ENCODE measurements at places on chromosomes 1 and 21.
A peak's percentile ranks its signal among the peaks of the same experiment; 100 is the strongest.

DNA sequence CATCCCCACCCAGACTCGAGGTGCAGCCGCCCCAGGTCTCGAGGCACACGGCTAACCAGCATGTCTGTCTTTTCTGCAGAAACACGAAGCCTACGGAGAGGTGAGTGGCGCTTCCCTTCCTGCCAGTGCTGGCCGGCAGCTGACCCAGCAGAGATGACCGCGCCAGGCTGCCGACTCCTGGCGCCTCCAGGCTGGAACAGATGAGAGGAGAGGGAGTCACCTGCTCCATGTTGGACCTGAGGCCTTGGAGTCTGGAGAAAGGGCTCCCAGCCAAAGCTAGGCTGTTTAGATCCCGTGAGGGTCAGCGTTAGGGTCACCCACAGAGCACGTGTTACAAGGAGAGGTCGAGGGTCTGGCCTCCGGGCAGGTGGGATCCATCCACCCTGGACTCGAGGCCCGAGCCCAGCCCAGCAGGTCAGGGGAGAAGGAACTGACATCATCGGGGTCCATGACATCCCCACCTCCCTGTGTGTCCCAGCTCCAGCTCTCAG is 14.9 kb downstream of the COL6A2 start:
- no peak for DNase-seq

DNA sequence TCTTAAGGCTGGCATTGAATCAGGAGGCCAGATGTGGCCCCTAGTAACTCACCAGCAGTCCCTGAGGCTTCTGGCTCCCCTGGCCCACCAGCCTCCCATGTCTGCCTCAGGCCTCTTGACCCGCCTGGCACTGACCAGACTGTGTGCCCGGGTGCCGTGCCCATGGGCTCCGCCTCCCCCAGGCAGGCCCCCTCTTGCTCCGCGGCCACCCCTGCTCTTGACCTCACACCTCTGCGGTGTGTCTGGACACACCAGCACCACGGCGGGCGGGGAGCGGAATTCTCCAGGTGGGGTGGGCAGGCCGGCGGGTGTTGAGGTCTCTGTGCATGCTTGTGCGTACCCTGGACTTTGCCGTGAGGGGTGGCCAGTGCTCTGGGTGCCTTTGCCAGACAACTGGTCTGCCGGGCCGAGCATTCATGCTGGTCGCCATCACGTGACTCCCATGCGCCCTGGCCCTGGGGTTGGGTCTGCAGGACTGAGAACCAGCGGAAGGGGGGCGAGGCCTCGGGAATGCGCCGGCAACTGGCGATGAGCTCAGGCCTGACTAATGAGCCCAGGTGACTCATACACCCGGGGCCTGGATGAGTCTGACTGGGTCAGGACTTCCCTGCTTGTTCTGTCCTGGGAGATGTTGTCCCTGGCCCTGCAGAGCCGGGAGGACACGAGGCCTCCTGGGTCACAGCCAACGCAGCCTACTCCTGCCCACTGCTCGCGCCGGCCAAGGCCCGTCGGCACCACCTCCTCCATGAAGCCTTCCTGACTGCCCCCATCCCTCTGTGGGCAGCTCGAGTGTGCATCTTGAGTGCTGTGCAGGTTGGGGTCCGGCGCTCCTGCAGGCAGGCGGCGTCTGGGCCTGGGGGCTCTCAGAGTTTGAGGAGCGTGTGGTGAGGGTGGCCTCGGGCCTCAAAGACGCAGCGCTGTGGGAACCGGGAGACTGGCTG is 22.6 kb downstream of the COL18A1 start:
- peak; percentile 87 for DNase-seq

GRCh38 chr1:177333936-177334595 is 163.3 kb downstream of the BRINP2 start:
- DNase-seq: peak; percentile 27

GRCh38 chr1:152005360-152005912 is 11.8 kb upstream of the S100A10 start:
- DNase-seq: no peak

- peak; percentile 82 for DNase-seq
These were observed 17.6 kb upstream of the ALX3 start for GRCh38 chr1:110087812-110088738.

- no peak for DNase-seq
These were observed 61.5 kb downstream of the RUNX1 start for GRCh38 chr21:34987501-34988072.

Measured in urothelium cell line (cell line).